ENCODE measurements at places on chromosomes 1 and 21. TPM values are rescaled to one million over a fixed set of nuclear protein-coding genes. Genes with fewer than 3 reads are reported as not detected.

Gene MFSD2A
- total RNA-seq: 4.3 TPM

Gene SUSD4
- 49.3 TPM for total RNA-seq

Gene SPRR2B
- not detected for total RNA-seq

Gene ITLN2
- 0.53 TPM for total RNA-seq

Gene B4GALT2
- 33.9 TPM for total RNA-seq

Gene SELE
- 0.58 TPM for total RNA-seq

Gene TIE1
- 8.5 TPM for total RNA-seq

DNA sequence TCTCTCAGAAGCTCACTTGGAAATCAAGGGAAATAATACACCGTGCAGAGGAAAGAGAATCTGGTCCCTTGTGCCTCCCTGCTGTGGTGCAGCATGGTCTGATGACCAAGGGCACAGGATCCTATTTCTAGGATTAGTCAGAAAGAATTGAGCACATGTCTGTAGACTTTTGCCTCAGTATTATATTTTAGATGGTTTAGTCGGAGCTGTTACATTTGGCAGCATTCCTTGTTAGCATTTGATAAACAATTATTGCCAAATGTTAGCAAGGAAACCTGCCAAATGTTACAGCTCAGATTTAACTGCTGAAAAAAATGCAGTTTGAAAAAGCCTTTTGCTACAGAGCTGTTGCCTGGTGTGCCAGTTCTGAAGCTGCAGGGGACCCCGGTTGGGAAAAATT, 183.5 kb upstream of the DPYD start:
- no peak for DNase-seq

DNA sequence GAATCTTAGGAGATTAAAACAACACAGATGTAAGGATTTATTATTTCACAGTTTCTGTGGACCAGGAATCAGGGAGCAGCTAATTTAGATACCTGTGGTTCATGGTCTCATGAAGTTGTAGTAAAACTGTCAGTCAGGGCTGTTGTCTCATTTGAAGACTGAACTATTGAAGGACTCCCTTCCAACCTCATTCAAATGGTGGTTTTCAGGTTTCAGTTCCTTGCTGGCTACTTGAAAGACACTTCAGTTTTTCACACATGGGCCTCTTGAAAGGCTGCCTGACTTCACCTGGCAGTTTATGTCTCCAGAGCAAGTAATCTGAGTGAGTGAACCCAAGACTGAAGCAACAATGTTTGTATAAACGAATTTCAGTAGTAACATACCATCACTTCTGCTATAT, 915.9 kb downstream of the PLA2G4A start:
- DNase-seq: no peak

DNA sequence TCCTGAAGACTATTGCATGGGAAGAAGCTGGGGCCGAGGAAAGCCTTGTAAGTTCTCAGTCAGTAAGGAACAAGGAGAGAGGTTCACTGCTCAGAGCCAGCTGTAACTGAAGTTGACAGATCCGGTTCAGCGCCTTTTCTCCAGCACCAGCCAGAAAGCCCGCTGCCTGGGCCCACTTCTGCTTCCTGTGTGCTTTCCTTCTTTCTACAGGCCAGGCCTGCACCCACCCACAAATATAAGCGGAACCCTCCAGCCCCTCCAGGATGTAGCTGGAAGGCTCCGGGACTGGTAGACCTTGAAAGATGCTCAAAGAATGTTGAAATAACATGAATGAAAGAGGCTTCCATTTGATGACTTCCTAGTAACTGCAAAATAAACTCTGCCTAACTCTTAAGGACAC, 38.8 kb downstream of the PARP1 start:
- no peak for DNase-seq

DNA sequence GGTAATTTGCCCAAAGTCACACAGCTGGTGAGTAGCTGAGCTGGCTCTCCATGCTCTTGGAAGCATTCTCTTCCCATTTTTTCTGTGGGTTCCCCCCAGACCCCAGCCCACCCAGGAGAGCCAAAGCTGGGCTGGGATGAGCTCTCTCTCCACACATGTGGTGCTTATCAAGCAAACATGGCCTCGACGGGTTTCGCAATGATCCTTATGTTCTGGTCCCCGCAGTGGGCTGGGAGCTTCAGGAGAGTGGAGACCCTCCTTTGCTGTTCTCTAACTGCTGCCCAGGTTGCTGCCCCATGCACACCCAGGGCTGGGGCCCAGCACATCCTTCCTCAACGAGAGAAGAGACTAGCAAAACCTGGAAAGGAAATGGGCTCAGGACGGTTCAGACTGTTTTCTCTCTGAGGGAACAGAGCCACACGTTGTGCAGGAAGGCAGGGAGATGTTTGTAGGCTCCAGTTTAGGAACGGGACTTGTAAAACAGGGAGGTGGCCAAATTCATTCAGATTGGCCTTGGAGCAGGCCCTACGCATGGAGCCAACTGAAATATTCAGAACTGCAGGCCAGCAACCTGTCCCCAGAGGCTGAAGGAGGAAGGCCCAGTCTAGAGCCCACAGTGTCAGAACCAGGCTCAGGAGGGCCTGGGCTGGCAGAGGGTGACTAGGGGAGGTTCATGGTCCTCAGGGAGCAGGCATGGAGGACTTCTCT, 27.2 kb upstream of the CSF1 start:
- DNase-seq: peak; percentile 45

GRCh38 chr1:162908236-162908635, 47.3 kb upstream of the CCDC190 start:
- no peak for DNase-seq

GRCh38 chr21:32386195-32386870, 6.5 kb downstream of the URB1 start:
- DNase-seq: no peak

GRCh38 chr1:41538741-41539417, 54.4 kb upstream of the EDN2 start:
- peak; percentile 21 for DNase-seq

GRCh38 chr21:28337315-28337714, 655.4 kb downstream of the LTN1 start:
- no peak for DNase-seq

DNA sequence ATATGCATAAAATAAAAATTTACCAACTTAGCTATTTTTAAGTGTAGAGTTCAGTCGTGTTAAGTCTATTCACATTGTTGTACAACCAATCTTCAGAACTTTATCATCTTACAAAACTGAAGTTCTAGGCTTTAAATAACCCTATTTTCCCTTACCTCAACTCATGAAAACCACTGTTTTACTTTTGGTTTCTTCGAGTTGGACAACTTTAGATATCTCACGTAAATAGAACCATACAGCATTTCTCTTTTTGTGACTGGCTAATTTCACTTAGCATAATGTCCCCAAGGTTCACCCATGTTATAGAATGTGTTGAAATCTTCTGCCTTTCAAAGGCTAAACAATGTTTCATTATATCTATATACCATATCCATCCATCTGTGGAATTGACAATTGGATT, 819.0 kb upstream of the ADGRL4 start:
- no peak for DNase-seq

- no peak for DNase-seq
These were observed 445.4 kb downstream of the NEGR1 start for GRCh38 chr1:71836904-71837303.

- no peak for DNase-seq
These were observed 127.9 kb upstream of the CACYBP start for GRCh38 chr1:174871886-174872285.
